ENCODE measurements at places on chromosomes 12 and 14.

DNA sequence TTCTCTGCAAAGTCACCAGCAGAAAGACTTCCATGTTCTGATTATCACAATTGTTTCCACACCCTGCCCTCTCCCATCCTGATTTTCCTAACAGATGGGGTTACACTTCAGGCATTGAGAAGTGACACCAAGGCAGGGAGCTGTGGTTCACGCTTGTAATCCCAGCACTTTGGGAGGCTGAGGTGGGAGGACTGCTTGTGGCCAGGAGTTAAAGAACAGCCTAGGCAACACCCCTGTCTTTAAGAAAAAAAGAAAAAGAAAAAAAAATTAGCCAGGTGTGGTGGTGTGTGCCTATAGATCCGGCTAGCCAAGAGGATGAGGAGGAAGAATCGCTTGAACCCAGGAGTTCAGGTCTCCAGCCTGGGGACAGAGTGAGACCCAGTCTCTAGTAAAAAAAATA, 5.2 kb downstream of the PPP1CC start:
- DNase-seq: no peak

- no peak for DNase-seq
Measured at GRCh38 chr12:120012067-120012621, 23.1 kb downstream of the BICDL1 start.

DNA sequence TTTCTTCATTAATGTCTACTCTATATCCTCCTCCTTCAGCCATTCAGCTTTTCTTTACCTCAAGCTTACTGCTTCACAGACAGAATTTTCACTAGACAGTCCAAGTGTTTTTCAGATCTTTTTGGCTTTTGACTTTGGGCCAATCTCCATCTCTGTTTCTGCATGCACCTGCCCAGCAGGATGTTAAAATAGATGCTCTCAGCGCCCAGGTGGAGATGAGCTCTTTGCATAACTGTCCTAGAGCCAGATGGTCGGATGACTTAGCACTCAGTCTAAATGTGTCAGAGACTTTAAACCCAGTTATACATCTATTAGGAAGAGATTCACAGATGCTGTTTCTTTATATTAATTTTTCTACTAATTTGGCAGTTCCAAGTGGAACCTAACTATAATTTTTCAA, 80.3 kb upstream of the SSTR1 start:
- no peak for DNase-seq

DNA sequence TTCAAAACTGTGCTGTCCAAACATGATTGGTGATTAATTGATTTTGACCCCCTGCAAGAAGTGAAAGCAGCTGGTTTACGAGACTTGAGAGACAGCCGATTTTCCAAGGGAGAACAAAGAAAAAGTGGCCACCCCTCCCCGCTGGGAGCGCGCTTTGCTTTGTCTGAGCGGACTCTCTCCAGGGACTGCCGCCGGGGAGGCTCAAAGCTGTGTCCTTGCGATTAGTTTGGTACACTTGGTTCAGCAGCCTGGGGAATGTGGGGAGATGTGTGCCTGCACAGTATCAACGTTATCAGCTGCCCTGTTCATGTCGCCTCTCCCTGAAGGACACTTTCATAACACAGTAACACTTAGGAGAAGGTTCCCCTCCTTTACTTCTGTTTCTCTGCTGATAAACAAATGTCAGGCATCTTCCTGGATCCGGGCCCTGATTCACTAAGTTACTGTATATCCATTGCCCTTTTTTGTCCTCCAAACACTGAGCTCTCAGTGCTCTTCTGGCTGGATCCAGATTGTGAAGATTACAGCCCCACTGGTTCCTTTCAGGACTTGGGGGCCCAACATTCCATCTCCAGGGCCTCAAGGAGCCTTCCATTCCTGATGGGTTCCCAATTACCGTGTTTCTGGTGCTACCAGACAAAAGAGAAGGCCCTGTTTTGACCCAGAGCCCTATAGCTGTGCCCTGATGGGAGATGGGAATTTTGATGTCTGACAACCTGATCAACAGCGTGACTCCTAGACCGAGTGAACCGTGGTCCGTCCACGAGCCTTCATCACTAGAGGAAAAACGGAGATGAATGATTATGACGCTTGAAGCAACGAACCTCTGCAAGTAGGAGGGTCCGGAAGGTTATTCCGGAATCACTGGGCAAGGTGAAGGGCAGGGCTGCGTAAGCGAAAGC, 31.7 kb upstream of the TUBA1C start:
- peak; percentile 66 for DNase-seq

DNA sequence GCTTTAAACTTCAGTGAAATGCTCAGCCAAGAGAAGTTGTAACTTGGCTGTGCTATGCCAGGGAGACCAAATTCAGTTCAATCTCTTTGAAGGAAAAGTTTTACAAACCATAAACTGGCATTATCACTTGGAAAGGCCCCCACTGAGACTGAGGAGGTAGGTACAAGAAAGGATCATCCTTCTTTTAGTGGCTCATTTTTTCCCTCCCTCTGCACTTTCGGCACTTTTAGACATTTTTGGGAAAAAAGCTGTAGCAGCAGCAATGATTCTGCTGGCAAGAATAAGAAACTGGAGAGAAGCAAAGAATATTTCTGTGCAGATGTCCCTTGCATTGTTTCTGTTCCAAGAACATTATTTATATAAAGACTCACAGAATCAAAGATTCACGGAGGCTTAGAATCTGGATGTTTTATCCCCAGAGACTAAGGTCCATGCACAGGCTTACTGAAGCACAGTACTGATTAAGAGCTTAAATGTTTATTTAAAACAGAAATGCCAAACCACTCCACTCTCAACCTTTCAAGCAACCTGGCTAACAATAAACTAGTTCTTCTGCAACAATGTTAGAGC, 12.3 kb downstream of the ZC2HC1C start:
- no peak for DNase-seq

DNA sequence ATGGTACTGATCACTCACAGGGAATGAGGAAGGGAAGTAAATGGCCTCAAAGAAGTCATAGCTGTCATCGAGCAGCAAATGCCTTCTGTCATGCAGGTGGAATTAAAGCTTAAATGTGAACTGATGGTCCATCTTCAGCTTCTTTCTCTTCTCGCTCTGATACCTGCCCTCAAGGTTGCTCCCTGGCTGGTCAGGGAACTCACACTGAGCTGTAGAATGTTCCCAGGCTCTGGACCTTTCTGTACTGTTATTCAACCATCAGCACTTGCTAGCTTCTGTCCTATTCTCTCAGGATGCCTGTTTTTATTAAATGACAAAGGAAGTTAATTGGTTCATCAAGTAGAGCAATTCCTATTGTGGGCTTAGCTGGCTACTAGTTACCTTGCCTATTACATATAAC, 463.8 kb downstream of the APAF1 start:
- DNase-seq: no peak

DNA sequence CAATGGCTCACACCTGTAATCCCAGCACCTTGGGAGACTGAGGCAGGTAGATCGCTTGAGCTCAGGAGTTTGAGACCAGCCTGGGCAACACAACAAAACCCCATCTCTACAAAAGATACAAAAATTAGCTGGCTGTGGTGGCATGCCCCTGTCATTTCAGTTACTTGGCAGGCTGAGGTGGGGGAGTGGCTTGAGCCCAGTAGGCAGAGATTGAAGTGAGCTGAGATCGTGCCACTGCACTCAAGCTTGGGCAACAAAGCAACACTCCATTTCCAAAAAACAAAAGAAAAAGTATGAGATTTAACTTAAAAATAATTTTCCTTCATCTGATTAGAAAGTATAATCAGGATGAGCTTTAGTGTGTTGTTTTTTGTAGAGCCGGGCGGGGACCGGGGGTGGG, 47.9 kb upstream of the BCAT1 start:
- peak; percentile 10 for DNase-seq
